NCI-H187 treated with DMSO at 0.1 percent for 48 hours (cell line): ENCODE measurements at places on chromosomes 3 and 15.
A peak's percentile ranks its signal among the peaks of the same experiment; 100 is the strongest.

- DNase-seq = no peak
Observed at GRCh38 chr3:149612456-149612855, 45.4 kb downstream of the WWTR1 start.

GRCh38 chr15:96262097-96262496 is 68.4 kb upstream of the NR2F2 start:
- DNase-seq = no peak

DNA sequence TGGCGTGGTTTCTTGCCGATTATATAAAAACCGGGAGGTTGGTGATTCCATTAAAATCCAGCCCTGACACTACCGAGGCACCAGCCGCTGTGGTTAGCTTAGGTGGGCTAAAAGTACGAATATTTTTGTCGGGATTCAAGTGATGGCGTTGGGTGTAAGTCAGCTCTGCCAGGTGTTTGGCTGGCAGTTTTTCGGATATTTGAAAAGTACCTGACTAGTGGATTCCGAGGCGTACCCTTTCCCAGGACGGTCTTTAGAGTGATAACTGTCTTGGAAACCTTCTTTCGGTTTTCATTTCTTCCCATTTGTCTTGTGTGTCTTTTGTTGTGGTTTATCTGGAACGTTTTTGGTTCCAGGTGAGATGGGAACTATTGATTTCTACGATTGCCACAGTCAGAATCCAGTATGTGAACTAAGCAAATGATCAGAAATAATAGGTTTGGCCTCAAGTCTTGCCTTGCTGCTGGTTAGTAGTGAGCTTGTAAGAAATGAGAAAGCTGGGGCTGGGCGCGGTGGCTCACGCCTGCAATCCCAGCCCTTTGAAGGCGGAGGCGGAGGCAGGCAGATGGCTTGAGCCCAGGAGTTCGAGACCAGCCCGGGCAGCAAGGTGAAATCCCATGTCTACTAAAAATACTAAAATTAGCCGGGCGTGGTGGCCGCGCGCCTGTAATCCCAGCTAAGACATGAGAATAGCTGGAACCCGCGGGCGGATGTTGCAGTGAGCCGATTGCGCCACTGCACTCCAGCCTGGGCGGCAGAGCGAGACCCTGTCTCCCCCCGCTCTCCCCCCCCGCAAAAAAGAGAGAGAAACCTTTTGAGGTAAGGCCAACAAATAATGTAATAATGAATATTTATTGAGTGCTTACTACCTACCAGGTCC is 1.4 kb downstream of the FYTTD1 start:
- DNase-seq = no peak

- DNase-seq = no peak
Observed at GRCh38 chr15:92600856-92601255, 54.7 kb downstream of the FAM174B start.

GRCh38 chr3:187242900-187243299 is 45.6 kb downstream of the RTP1 start:
- no peak for DNase-seq

- DNase-seq = peak; percentile 38
Observed at GRCh38 chr3:127714125-127714571, 41.4 kb downstream of the ABTB1 start.
